ENCODE measurements at places on chromosomes 3 and 15.

- no peak for DNase-seq
Observed at GRCh38 chr3:153426344-153426743, 264.3 kb downstream of the RAP2B start.

GRCh38 chr3:28844298-28845005 lies 436.4 kb upstream of the RBMS3 start:
- no peak for DNase-seq

- DNase-seq = no peak
Observed at GRCh38 chr15:80861731-80862170, 82.6 kb downstream of the CEMIP start.

- DNase-seq = no peak
Observed at GRCh38 chr15:81491414-81492096, 117.5 kb upstream of the TMC3 start.

DNA sequence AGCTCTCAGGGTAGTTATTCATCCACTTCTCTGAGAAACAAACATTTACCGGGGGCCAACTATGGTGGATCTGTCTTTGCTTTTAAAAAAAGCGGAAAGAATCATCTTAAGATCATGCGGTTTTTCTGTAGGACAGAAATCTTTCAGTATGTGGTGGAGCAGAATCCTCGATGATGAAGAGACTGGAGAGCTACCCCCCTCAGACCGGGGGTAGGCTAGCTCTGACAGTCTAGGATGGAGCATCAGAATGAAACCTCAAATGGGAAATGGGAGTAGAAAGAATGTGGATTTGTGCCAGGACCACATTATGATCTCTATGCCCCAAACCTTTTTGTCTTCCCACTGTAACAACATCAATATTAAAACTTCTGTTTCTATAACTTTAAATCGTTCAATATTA lies 30.3 kb downstream of the TPRG1 start:
- DNase-seq = no peak

DNA sequence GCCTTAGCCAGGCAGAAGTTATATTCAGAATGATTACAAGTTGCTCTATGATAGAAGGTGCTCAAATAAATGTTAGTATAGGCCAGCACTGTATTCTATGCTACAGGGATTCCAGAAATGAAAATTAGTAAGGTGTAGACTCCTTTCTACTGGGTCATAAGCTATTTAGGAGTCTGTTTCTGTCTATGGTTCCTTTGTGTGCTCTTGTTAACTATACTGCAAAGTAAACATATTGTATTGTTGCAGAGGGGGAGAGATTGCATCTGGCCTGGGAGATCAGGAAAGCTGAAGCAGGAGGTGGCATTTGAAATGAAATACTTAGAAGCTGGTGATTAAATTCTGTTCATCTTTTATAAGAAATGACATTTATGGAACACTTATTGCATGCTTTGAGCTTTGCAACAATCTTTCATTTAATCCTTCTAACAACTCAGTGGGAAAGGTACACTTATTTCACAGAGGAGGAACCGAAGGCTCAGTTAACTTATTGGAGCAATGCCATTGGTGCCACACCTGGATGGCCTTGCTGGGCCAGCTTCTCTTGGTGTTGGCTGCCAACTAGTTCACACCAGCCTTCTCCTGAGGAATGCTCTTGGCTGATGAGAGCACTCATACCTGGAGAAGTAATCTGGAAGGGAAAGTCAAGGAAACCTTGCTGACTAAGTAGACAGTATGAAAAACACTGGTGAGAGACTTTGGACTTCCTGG lies 39.1 kb downstream of the ABHD5 start:
- no peak for DNase-seq

DNA sequence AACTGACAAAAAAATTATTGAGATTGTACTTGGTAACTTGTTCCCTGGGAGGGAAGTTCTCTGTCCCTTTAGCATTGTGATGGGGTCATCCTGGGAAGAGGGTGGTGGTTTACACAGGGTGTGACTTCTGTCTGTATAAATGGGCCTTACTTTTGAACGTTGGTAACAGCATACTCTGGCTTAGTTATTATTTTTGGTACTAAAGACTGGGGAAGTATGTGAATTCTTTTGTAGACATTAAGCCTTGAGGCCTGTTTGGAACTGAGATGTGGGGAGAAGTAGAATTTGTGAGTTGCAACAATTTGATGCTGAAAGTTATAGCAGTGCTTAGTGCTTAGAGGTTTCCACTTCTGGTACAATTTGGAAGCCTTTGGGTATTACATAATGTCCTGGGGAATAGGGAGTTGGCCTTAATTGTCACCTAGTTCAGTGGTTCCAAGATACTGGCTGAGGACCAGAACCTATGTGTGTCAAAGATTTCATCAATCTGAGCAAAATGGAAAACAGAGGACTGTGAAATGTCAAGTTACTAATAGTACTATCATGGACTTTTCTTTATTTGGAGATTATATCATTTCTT lies 15.9 kb downstream of the TLNRD1 start:
- no peak for DNase-seq

DNA sequence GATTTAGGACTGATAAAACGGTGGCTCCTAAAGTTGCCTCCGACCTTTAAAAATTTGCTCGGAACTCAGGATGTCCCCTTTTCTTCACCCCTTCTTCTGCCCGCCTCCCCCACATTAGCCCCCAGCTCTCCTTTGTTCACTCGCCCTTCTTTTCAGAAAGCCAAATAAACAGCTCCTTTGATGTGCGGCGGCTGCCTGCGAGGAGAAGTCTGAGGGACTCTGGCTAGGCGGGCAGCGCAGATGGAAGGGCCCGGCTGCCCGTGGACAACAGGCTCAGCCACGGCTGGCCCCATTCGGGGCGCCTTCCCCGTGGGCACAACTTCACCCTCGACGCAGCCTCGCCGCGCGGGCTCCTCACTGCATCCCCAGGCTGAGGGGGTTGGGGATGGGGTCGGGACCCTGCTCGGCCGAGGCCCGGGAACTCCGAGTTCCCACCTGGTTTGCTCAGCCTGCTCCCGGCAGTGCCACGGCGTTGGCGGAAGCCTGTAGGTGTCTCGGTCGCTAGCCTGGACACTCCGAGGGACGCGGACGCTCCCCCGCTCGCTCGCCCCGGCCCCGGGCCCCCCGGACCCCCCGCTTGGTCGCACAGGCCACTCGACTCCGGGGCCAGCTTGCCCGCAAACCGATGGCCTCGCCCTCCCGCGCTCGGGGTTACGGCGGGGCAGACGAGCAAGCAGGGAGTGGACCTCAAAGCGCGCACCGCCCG lies 897 bp upstream of the TLE3 start:
- peak; percentile 54 for DNase-seq

DNA sequence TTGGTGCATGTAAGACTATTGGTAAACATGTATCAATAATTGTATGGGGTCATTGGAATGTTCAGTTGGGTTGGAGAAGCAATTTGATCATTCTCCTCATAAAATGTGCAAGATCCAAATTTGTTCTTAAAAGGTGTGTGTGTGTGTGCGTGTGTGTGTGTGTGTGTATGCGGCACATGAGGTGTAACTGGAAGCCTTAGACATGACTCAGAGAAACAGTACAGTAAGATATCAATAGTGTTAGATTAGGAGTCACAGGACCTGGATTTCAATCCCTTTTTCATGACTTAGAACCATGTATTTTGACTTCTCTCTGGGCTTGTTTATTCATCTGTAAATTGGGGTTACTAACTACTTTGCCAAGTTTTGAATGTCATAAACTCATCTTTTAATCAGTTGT lies 38.3 kb downstream of the RSRC1 start:
- DNase-seq = no peak

DNA sequence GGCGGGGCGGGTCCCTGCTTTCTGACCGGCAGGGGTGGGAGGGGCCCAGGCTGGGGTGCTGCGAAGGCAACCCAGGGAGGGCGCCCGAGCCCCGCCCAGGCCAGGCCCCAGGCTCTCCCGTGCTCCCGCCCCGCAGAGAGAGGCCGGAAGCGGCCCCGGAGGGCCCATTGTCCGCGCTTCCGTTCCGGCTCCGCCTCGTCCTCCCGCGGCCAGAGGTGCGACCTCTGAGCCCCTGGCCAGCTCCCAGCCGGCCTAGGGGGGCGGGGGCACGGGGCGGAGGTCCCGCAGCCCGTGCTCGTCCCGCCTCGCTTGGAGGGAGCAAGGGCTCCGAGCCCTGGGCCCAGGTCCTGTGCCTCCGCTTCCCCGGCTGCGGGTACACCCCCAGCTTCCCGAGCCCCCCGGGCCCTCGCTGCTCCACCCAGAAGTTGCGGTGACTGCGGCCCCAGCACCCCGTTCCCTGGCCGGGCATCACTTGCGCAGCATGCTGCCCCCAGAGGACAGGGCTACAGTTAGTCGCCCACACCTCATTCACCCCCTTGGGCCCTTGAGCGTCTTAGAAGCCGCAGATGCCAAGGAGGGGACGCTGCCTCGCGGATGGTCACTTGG lies 20.4 kb upstream of the PLXND1 start:
- peak; percentile 87 for DNase-seq

GRCh38 chr3:140595295-140595694 lies 82.6 kb upstream of the TRIM42 start:
- no peak for DNase-seq

DNA sequence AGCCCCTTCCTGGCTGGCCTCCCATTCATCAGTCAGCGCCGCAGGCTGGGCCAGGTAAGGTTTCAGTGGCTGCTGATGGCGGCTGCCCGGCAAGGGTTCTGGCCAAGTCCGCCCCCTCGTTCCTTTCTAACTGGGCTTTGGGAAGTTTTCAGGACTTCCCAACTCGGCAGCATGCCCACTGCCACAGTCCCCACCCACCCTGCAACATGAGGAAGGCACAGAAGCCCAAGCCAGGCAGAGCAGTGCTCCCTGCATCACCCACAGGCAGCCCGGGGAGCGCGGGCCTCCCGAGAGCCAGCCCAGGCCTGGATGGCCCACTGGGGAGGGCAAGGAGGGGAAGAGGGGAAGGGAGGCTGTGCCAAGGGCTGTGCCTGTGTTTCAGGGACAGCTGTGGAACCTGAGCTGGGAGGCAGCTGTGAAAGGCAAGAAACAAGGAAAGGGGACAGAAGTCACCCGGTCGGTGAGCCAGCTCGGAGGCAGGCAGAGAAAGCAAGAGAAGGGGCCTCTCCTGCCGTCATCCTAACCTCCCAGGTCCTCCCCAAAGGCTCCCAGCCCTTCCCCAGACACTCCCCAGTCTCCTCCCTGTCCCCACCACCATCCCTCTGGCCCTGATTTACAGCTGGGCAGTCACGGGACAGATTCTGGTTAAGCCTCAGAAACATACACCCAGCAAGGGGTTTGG lies 73.9 kb downstream of the CPN2 start:
- DNase-seq = peak; percentile 12

DNA sequence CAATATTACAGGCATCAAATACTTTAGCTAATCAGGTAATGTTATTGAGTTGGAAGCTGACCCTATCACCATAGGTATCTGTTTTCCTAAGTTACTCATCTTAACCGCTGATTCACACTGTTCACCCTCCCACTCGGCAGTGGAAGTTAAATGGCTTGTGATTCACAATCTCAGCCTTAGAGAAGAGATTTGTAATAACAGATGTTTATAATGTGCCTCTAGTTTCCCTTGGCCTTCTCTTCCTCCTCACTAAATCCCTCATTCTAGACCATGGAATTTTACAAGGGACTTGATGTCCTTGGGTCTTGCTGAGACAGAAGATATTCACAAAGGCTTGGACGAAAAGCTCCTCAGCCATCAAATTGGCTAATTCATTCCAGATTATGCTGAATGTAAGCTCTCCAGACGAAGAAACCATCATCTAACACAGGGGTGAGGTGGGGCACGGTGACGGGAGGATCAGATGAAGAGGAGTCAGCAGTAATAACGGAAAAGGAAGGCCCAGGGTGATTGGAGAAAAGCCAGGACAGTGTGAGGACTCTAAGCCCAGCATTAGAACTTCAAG lies 931.7 kb downstream of the MCTP2 start:
- no peak for DNase-seq
